ENCODE measurements at places on chromosomes 12 and 14.

DNA sequence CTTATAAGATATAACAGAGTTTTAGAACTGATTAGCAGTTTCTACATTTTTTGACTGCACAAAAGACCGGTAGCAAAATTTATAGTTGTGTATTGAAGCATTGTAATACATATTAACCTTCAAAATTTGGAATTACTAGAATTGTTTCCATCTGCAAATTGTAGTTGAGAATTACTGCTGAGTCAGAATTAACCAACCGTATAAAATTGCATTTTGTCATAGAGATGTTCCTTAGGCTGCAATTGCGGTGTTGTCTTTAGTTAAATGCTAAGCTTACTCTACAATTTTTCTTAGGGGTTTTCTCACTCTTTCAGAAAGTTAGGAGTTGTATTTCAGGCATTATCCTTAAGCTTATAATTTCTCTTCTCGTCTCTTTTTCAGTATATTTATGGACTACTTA lies 132.2 kb downstream of the PLEKHA5 start:
- DNase-seq: no peak

- no peak for DNase-seq
Observed at GRCh38 chr12:55495490-55495889, 3.3 kb downstream of the OR6C68 start.

- DNase-seq: no peak
Observed at GRCh38 chr12:56520506-56520905, 1.1 kb upstream of the RBMS2 start.

DNA sequence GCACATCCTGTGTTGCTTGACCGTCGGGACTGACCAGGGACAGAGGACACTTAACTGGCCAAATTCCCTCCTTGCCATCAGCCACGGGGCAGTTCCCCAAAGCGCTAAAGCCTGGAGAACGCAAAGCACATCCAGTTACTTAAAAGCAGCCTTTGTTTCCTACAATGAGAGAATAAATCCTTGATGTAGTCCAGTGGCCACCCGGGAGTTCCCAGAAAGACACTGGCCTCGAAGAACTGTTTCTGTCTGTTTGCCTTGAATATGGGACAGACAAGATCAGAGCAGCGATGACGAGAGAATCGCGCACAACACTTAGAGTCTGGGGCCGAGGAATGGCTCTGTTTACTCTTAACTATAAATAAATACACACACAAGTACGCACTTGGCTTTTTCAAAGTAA lies 102.2 kb downstream of the TNFAIP2 start:
- no peak for DNase-seq

- DNase-seq: no peak
Observed at GRCh38 chr14:78823035-78823434, 652.9 kb downstream of the NRXN3 start.

DNA sequence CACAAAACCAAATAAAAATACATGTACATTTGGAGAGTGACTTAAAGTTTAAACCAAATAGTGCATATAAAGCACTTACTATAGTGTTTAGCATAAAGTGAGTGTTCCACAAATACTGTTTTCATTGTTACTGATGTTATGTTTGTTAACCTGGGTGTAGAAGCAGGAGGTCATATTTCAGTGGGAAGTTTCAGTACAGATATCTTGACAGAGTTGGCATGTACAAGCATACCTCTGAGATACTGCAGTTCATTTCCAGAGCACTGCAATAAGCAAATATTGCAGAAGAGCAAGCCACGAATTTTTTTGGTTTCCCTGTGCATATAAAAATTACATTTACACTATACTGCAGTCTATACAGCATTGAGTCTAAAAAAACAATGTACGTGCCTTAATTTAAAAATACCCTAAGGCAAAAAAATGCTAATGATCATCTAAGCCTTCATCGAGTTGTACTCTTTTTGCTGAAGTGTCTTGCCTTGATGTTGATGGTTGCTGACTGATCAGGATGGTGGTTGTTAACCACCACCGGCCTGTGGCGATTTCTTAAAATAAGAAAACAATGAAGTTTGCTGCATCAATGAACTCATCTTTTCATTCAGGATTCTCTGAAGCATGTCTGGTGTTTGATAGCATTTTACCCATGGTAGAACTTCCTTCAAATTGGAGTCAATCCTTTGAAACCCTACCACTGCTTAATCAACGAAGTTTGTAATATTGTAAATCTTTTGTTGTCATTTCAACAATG lies 361.1 kb upstream of the RPL10L start:
- DNase-seq: no peak

DNA sequence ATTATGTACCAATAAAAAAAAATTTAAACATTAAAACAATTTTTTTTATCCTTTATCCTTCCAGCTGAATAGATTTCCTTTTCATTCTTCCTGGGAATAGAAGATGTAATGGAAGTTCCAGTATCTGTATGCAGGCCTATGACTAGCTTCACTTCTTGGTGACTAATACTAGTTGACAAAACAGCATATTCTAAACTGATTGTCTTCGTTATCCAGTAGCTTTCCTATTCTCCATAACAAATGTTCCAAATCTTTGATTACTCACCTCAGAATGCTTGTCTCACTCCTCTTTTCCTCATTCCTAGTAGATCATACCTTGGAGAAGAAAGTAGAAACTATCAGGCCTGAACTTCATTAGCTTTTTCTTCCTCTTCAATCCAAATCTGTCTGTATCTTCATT lies 70.7 kb downstream of the PLEKHA5 start:
- DNase-seq: no peak

- DNase-seq: no peak
Observed at GRCh38 chr14:101623685-101624444, 62.6 kb downstream of the DIO3 start.

DNA sequence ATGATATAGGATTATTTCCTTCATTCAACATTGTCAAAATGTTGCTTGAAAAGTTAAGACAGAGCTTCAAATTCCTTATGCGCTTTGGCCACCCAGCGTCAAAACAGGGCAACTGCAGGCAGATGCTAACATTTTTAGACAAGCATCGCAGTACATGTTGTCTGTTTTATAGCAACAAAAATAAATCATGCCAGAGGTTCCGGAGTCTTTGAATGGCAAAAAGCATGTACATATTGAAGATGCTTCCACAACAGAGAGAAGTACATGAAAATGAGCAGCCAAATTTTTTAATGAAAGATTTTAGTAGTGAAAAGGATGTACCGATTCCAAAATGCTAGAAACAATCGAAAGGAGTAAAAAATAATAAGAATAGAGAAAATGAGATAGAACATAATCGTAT lies 49.8 kb upstream of the USP15 start:
- DNase-seq: peak; percentile 56

GRCh38 chr14:46417066-46417465 lies 234.5 kb downstream of the RPL10L start:
- no peak for DNase-seq

DNA sequence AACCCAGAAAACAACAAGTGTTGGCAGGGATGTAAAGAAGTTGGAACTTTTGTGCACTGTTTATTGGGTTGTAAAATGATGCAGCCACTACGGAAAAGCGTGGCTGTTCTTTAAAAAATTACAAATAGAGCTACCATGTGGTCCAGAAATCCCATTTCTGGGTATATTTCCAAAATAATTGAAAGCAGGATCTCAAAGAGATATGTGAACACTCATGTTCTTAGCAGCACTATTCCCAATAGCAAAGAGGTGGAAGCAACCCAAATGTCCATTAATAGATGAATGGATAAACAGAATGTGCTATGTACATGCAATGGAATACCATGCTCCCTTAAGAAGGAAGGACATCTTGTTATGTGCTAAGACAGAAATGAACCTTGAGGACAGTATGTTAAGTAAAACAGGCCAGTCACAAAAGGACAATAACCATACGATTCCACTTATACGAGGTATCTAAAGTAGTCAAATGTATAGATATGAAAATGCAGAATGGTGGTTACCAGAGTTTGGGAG lies 249.5 kb downstream of the PHLDA1 start:
- DNase-seq: no peak

GRCh38 chr12:110739894-110740293 lies 2.8 kb downstream of the PPP1CC start:
- no peak for DNase-seq

DNA sequence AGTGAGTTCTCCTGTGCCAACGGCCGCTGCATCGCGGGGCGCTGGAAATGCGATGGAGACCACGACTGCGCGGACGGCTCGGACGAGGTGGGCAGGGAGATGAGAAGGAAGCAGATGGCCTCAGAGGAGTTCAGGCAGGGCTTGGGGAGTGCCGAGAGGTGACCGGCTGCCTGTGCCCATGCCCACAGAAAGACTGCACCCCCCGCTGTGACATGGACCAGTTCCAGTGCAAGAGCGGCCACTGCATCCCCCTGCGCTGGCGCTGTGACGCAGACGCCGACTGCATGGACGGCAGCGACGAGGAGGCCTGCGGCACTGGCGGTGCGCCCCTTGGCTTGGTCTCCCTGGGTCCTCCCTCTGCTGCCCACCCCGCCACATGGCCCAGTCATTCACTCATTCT lies 13.4 kb upstream of the NXPH4 start:
- DNase-seq: no peak

GRCh38 chr14:61491876-61492434 lies 170.6 kb downstream of the PRKCH start:
- DNase-seq: no peak

DNA sequence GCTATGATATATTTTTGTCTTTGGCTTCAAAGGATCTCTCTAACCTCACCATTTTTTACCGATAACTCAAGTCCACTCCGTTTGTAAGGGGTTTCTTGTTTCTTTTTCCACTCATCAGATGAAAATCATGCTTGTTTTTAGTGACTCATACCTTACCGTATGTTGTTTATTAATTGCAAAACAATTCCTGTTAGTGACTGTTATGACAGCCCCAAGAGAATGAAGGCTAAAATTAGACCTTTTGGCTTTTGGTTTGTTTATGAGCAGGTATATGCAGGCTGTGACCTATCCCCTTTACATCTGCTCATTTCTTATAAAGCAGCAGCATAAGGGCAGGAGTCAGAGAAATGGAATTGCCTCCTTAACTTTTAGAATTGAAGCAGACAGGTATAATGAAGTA lies 319.8 kb downstream of the CEP128 start:
- DNase-seq: no peak

GRCh38 chr12:131834798-131835615 lies 6.8 kb downstream of the MMP17 start:
- no peak for DNase-seq

DNA sequence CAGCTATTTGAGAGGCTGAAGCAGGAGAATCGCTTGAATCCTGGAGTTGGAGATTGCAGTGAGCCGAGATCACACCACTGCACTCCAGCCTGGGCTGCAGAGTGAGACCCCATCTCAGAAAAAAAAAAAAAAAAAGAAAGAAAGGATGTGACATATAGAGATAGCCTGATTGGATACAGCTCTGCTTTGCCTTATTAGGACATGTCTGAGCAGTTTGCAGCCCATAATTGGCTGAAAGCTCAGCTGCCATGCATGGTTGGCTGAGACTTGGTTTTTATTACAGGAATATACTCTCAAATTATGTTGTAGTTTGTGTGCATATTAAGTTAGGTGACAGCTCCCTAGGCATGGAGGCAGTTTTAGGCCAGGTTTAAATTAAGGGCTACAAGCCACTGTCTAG lies 6.3 kb downstream of the TIGAR start:
- no peak for DNase-seq

DNA sequence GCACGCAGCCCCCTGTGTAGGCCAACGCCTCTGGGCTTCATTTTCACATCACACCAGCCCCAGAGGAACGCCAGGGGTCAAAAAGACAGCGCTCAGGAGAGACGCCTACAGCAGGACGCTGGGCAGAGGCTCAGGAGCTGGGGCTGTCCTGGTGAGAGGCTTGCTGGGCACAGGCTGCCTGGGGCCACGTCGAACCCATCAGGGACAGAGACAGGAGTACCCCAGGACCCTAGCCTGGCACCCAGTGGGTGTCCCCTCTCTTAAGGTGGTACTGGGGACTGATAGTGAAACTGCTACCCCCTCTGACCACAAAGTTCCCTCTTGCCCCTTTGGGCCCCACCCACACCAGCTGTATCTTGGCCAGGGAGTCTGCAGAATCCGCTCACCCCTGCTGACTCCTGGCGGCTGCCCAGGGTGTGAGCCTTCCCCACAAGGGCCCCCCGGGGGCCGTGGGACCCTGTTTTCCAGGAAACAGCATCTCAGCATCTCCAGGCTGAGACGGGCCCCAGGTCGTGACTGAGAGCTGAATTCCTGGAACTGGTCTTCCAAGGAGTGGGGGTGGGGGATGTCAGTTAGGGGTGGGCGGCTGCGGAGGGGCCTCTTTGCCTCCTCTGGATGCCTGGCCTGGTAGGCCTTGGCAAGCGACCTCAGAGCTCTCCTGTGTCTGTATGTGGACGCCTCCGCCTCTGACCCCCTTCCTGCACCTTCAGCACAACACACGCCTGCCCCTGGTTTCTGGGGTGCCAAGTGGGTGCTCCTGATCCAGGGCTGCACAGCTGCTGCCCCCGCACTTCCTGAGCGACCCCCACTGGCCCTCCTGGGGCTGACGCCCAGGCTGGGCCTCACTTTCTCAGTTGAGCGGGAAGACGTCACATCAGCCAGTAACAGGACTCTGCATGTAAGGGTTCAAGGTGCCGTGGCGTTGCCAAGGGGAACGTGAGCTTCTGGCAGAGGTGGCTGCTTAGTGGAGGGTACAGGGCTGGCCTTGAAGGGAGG lies 321.9 kb upstream of the RTL1 start:
- DNase-seq: no peak

- no peak for DNase-seq
Observed at GRCh38 chr12:85733984-85734383, 102.2 kb downstream of the RASSF9 start.

- DNase-seq: no peak
Observed at GRCh38 chr14:24566318-24566717, 9.7 kb downstream of the CTSG start.

DNA sequence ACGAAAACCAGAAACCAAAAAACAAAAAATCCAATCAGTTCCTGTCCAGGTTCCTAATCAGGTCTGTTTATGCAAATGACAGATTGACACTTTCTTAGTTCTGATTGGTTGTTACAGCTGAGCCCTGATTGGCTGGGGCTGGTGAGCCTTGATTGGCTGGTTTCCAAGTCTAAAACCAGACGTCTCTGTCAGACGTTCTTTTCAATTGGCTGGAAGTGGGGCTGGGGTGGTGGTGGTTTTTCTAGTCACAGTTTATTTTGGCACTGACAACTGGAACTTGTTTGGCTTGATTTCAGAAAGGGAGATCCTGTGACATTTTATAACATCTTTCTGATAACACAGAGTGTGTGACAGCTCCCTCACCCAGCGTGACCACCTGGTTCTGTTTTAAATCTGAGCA lies 36.1 kb upstream of the PRICKLE1 start:
- DNase-seq: no peak

- no peak for DNase-seq
Observed at GRCh38 chr14:69314327-69314726, 54.4 kb downstream of the GALNT16 start.

GRCh38 chr12:127582074-127582473 lies 684.9 kb upstream of the TMEM132C start:
- no peak for DNase-seq

GRCh38 chr14:104993808-104994591 lies 8.4 kb downstream of the CLBA1 start:
- no peak for DNase-seq

- no peak for DNase-seq
Observed at GRCh38 chr12:87651670-87652425, 377.4 kb downstream of the C12orf50 start.
